M059J (cell line): ENCODE measurements at places on chromosomes 16 and 17. TPM values are rescaled to one million over a fixed set of nuclear protein-coding genes. Genes with fewer than 3 reads are reported as not detected.

LDHD gene
- total RNA-seq = 0.42 TPM in 2 replicates

C16orf92 gene
- total RNA-seq = not detected in 2 replicates

- DNase-seq = no peak
Measured at GRCh38 chr17:34125010-34125409, 130.1 kb upstream of the CCL2 start.

GRCh38 chr16:48912360-48912759, 302.4 kb upstream of the N4BP1 start:
- DNase-seq = no peak

DNA sequence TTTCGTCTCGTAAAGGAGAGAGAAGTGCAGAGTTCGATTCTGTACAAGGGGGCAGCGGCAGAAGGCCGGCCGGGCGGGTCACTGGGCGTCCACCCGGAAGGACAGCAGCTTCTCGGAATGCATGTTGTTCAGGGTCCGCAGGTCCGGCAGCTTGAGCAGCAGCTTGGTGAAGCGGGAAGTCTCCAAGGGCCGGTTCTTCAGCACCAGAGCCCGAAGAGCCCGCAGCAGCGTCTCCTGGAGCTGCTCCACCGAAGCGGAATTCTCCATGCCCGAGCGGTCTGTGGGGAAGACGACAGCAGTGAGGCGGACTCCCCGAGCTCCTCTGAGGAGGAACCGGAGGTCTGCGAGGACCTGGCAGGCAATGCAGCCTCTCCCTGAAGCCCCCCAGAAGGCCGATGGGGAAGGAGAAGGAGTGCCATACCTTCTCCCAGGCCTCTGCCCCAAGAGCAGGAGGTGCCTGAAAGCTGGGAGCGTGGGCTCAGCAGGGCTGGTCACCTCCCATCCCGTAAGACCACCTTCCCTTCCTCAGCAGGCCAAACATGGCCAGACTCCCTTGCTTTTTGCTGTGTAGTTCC, 7.3 kb downstream of the NR1D1 start:
- DNase-seq = no peak

DNA sequence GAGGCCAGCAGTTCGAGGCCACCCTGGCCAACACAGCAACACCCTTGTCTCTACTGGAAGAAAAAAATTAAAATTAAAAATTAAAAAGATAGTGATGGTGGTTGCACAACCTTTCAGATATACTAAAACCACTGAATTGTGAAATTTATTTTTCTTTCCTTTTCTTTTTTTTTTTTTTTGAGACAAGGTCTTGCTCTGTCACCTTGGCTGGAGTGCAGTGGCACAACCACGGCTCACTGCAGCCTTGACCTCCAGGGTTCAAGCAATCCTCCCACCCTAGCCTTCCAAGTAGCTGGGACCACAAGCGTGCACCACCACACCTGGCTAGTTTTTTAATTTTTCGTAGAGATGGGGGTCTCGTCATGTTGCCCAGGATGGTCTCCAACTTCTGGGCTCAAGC, 254.4 kb downstream of the SLC39A11 start:
- DNase-seq = no peak

DNA sequence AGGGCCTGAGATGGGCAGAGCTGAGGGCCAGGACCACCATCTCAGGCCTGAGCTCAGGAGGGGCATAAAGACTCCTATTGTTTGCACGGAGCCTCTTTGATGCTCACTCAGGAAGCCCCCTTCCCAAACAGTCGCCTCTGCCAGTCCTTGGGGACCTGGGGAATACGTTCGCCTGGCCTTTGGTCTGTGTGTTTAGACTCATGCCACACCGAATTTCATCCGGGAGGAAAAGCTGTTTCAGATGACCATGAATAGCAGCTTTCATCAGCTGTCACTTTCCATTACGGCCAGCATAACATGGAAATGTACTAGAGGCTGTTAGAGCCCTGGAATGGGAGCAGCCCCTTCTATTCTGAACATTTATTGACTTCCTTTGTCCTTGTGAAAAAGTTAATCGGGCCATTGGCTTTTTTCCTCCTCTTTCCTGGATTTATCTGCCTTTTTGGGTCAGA, 139.0 kb downstream of the HS3ST3A1 start:
- no peak for DNase-seq

DNA sequence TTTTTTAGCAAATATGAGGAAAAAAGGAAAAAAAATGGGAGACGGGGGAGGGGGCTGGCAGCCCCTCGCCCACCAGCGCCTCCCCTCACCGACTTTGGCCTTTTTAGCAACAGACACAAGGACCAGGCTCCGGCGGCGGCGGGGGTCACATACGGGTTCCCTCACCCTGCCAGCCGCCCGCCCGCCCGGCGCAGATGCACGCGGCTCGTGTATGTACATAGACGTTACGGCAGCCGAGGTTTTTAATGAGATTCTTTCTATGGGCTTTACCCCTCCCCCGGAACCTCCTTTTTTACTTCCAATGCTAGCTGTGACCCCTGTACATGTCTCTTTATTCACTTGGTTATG, 1.2 kb upstream of the TMEM88 start:
- DNase-seq = no peak

- peak; percentile 54 for DNase-seq
Measured at GRCh38 chr16:67013823-67014633, 14.9 kb upstream of the CBFB start.
